Activated naive CD4-positive, alpha-beta T cell treated with Interleukin-2 at 50 U/mL for 16 hours (primary cell): ENCODE measurements at places on chromosomes 3 and 15.

DNA sequence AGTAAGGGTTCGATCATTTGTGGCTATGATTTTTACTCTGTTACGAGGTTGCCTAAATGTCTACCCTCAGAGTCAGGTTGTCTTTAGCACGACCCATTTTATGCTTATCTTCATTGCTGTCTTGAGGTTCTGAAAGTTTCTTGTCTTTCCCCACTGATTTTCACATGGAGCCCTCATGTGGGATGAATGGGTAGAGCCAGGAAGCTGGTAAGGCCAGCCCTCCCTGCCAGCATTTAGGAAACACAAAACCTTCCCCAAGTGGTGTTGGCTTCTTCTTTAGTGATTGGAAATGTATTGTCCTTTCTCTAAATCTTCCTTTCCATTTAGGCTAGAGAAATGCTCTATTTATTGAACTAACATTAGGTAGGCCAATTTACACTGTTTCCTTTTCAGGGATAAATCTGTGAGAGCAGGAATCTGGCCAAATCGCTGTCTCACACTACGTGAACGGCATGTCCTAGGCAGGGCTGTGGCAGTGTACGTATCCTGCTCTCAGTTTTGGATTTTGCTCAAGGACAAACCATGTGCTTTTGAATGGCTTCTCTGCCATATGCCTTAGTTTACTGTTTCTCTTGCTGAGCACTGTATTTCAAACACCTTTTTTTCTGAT is 43.7 kb downstream of the MYZAP start:
- DNase-seq = no peak

DNA sequence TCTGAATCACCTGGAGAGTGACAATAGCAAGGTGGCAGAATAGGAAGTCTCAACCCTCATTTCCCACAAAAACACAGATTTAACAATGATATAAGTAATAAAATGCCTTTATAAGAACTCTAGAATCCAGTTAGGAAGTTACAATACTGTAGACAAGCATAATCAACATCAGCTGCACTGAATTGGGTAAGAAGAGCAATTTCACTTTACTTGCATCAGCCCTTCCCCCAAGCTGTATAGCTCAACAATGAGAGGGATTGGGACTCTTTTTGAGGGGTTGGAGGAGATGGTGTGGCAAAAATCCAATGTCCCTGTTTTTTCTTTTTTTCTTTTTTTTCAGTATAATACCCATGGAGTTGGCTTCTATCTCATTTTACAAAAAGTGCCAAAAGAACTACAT is 63.1 kb downstream of the SERP1 start:
- DNase-seq = no peak

DNA sequence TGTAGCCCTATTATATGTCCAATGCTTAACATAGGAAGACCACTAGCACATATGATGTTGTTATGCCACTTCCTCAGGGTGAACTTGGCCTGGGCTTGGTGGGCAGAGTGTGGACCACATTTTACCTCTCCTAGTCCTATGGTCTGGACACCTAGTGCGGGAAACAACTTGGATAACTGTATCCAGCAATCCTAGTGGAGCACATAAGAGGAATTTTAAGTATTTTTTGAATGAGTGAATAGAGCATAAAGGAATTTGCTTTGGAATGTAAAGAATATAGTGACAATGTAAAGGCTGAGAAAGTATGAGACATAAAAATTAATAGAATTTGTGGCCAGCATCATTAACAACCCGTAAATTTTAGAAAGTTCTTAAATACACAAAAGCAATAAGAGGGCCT is 528.9 kb downstream of the IGSF11 start:
- no peak for DNase-seq

DNA sequence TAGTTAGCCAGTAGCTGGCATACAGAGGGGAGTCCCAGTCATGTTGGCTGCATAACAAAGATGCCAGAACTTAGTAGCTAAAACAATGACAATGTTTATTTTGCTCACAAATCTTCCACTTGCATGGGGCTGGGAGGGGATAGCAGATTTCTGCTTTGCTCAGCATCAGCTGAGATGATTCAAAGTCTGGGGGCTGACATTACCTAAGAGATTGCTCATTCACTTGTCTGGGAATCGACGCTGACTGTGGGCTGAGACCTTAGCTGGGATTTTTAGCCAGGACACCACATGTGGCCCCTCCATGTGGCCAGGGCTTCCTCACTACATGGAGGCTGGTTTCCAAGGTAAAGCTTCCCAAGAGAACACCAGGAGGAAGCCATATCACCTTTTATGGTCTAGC is 12.7 kb upstream of the CFAP100 start:
- DNase-seq = no peak

DNA sequence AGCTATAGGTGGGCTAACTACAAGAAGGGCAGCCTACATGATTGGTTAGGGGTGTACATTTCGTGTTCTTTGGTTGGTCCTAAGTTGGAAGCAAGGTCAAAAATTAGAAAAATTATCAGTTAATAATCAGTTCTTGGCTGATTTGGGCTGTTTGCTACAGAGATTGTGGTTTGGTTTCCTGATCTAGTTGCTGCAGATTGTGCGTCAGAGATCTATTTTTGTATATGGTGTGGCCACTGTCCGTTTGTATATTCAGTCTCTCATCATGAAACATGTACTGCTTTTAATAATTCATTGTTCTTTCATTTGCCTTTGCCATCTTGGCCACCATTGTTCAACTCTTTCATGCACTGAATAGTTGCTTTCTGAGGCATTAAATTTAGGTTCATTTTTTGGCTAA is 80.9 kb downstream of the LRRC3B start:
- DNase-seq = no peak

DNA sequence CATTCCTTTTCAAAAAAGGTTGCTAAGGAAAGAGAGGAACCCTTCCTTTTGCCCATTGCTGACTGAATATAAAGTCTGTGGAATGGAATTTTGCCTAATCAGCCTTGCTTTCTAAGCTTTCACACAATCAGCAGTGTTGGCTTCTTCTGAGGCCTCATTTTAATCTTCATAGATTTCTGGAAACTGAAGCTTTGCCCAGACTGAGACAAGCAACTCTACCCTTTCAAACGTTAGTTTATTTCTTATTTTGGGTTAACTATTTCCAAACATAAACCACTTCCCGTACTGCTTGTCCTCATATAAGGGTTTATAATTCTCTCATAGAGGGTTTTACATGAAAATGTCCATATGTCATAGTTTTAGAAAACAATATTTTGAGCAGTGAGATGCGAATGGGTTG is 82.9 kb downstream of the NR1D2 start:
- DNase-seq = no peak

- DNase-seq = no peak
Observed at GRCh38 chr3:148551767-148552260, 145.9 kb upstream of the AGTR1 start.
